ENCODE measurements at places on chromosomes 6 and 20. TPM values are rescaled to one million over a fixed set of nuclear protein-coding genes. Genes with fewer than 3 reads are reported as not detected.

Gene NCOA7
- 49.5 TPM for total RNA-seq

Gene LY86
- total RNA-seq, result 1.6 TPM

Gene OR2H2
- total RNA-seq, result not detected

DNA sequence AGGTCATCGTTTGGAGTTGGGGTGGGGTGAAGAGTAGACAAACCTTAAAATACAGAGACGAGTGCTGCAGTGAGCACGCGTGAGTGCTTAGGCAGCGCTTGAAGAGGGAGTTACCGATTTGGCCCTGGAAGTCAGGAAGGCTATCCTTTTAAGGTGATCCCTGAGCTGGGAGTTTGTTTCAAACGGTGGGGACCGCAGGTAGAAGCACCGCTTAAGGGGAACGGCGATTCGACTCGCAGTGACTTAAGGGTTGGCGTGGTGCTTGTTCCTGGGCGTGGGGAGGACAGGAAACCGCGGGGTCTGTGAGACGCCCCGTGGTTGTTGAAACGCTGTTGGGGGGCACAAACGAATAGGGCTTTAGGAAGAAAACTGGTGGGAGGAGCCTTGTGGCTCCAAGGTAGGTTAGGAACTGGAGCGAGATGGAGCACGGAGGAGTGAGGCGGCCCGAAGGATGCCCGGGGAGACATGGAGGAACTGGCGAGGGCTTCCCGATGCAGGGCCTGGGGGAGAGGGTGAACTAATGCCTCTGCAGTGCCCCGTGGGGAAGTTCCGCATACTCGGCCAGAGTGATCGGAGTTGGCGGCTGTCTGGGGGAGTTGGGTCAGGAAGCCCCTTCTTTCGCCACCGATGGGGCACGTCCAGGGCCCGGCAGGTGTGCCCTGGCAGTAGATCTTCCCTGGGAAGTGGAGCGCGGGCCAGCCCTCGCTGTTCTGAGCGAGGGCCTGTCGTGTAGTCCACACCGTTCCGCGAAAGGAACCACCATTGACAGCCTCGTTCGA, 1.3 kb upstream of the CDYL start:
- peak; percentile 16 for DNase-seq

GRCh38 chr6:8780653-8781052, 345.3 kb upstream of the SLC35B3 start:
- DNase-seq, result no peak

DNA sequence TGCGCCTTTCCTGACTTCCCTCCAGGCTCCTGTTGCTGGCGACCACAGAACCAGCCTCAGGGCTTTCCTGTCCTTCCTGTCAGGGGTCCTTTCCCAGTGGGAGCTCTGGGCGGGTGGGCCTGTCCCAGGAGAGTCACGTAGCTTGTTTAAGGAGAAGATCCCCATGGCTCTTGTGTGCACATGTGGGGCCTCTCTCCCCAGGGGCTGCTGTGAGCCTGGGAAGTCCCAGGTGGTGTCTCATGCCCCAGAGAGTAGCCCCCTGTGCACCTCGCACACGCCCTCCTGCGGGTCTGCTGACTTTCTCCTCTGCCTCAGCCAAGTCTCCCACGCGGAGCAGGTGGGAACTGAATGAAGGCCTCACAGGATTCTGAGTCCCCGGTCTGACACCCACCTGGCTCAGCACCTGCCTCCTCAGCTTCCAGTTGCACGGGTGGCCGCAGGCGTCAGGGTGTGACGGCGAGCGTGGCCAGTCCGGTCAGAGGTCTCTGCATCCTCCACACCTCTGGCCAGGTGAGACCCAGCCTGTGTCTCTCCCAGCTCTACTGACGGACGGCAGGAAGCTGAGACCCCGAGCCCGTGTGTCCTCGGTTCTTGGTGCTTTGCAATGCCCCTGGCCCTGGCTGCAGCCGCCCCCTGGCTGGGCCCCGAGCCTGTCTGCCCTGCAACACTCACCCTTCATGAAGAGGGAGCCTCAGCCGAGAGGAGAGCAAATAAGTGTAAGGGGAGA, 5.6 kb upstream of the NKAIN4 start:
- no peak for DNase-seq

GRCh38 chr20:46978951-46979491, 84.4 kb downstream of the EYA2 start:
- no peak for DNase-seq

All from T-helper 17 cell (primary cell).